ENCODE measurements at places on chromosomes 3 and 15.
A peak's percentile ranks its signal among the peaks of the same experiment; 100 is the strongest.

GRCh38 chr3:11565932-11566331 is 77.8 kb downstream of the VGLL4 start:
- DNase-seq, result no peak

DNA sequence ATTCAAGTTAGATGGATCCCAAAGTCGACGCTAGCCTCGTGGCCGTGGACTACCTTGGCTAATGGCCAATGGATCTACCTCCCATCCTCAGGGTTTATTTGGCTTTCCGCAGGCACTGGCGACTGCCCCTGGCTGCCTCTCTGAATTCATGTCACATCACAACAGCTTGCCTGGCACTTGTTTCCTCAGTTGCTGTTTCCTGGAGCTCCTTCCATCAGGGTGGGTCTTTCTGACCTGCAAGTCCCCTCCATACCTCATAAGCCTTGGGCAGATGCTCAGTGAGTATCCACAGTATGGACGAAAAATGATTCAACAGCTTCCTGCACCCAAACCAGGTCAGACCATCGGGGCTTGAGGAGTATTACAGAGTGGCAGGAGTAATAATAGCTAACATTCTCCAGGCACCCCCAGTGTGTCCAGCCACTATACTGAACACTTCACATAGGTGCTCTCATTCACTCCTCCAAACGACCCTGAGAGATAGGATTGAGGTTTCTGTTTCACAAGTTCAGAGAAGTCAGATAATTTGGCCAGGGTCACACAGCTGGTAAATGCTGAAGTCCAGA is 311.5 kb downstream of the TLE3 start:
- DNase-seq, result no peak

- no peak for DNase-seq
These were observed 2.5 kb downstream of the FOXL2NB start for GRCh38 chr3:138949445-138950005.

- peak; percentile 62 for DNase-seq
These were observed 45.1 kb upstream of the PLXND1 start for GRCh38 chr3:129651435-129652202.

- no peak for DNase-seq
These were observed 23.1 kb downstream of the SRPRB start for GRCh38 chr3:133828576-133829309.

DNA sequence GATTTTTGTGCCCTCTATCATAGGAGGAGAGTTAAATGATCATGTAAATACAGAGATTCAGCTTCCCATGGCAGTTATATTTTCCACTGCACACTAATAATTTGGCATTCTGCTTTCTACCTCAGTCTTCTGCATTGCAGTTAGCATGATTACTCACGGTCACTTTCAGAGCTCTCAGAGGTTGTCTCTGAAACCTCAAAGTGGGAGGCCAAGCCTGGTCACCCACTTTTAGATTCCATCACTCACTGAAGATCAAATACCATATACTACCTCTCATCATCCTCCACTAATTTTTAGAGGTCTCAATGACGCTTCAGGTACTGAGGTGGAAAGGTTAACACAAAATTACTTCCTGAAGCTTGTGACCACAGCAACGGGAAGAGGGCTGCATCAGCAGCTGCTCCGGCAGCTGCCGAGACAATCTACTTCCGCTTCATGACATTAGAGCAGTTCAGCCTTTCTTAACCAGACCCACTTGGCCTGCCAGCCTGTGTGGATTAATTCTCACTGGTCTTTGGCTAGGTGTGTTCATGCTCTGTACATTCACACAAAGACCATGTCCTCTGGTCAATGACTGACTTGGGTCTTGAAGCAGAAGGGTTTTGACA is 416.4 kb upstream of the PDZRN3 start:
- DNase-seq, result no peak

DNA sequence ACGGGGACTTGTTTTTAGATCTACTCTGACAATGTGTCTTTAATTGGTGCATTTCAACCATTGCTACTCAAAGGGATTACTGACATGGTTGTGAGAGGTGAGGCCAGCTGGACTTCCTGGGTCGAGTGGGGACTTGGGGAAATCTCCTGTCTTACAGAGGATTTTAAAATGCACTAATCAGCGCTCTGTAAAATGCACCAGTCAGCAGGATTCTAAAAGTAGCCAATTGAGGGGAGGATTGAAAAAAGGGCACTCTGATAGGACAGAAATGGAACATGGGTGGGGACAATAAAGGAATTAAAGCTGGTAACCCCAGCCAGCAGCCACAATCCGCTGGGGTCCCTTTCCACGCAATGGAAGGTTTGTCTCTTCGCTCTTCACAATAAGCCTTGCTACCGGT is 122.5 kb upstream of the SNRPN start:
- DNase-seq, result no peak

GRCh38 chr3:2870724-2871333 is 239.3 kb downstream of the IL5RA start:
- DNase-seq, result no peak

- DNase-seq, result peak; percentile 88
These were observed at the start of gene EFCAB12 for GRCh38 chr3:129428376-129429079. EFCAB12 (minus strand) TSS chr3:129428636; CDS start chr3:129428488, 148 bp downstream.

DNA sequence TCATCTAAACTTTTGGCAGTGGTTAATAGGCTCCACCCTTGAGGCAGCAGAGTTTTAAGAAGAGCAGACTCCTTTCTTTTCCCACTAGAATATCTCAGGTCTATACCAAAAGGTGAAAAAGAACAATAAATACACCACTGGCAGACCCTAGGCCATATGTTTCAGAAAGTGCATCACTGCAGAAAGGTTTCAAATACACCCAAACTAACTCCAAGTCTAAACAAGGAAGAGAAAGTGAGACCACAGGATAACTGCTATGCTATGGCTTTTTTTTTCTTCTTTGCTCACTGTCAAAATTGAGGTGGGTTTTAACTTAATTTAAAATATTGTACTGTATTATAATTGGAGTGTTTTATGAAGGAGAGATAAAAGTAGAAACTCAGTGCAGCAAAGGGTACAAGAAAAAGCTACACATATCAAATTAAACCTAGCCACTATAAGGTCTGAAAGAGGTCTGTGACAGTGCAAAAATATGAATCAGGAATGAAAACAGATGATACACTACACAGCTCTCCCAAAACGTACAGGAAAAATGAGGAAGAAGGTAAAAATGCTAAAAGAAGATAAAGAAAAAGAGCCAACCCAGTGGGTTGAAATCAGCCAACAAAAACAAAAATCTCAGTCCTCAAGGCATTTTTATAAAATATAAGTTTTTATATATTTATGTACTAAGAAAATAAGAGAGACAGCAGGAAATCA is 8.4 kb downstream of the SNX4 start:
- DNase-seq, result no peak

DNA sequence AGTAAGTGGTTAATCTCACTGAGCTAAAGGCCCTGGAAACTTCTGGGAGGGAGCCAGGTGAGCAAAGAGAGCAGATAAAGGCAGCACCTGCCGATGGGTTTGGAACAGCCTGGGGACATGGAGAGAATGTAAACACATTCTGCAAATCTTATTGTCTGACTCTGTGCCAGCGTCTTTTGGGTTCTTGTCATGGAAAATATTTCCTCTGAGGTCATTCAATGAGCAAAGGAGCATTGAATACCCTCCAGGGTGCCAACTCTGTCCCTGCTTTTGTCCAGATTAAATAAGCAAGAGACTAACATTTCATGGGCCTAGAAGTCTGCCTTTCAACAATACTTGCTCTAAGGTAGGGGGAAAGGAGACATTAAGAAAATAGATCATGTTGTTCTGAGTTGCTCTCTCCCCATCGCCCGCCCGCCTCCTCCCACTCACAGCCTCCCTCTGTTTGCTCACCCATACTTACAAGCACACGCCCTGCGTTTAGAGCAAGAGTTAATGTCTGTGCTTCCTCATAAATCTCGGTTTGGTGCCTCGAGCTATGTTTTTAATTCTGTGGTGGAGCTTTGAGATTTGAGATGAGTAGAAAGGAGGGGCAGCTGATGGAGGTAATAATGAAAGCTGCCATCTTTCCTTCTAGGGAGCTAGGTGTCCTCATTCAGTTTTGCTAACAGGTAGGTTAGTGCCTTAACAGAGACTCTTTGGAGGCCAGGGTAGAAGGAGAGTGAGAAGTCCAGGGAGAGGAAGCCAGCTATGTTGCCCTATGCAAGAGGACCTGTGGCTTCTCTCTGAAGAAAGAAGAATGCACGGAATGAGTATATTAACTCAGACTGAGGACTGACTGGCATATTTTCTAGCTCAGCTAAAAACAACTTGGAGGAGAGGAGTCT is 132.9 kb downstream of the TPRG1 start:
- DNase-seq, result peak; percentile 38

GRCh38 chr15:49135342-49135857 is 20.0 kb downstream of the COPS2 start:
- DNase-seq, result no peak

DNA sequence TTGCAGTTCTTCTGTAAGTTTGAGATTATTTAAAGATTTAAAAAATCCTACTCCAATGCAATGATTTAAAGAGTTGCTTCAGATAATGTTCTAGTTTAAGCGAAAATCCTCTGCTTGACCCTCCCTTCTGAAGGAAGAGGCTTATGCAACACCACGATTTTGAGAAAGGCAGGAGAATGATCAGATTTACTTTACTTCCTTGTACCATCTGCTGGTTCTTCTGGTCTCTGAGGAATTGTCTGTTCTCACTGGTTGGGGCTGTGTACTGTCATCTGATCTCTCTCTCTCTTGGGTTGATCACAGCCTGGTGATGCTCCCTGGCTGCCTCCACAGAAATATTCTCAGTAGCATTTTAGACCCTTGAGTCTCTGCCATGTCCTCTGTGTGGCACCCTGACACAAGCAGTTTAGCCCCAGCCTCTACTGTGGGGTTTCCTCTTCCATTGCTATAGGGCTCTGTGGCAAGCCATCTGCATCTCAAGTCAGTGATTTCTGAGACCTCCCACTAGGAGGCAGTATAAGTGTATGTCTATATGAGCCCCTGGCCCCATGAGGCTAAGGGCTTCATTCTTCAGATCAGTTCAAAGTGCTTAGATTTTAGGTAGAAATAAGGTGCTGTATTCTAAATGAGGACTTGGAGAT is 50.8 kb upstream of the PLAAT1 start:
- peak; percentile 16 for DNase-seq

DNA sequence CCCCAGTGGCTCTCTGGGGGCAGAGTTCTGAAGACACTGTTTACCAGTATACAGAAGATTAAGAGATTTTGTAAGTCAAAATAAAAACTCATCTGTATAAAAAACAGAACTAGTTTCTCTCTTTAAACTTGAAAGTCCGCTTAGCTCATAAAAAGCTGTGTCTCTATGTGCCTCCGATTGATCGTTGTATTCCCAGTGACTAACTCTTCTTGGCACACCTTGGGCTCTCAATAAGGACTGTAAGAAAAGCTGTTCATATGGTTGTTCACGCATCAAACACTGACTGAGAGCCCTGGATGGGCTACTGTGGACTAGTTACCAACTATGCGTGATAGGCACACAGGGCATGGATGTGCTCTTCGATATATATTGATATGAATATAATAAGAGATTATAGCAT is 107.9 kb downstream of the P3H2 start:
- DNase-seq, result no peak

GRCh38 chr3:150327678-150328653 is 80.1 kb upstream of the TSC22D2 start:
- DNase-seq, result no peak

- DNase-seq, result no peak
These were observed 583.8 kb upstream of the ZNF717 start for GRCh38 chr3:76369170-76369569.

DNA sequence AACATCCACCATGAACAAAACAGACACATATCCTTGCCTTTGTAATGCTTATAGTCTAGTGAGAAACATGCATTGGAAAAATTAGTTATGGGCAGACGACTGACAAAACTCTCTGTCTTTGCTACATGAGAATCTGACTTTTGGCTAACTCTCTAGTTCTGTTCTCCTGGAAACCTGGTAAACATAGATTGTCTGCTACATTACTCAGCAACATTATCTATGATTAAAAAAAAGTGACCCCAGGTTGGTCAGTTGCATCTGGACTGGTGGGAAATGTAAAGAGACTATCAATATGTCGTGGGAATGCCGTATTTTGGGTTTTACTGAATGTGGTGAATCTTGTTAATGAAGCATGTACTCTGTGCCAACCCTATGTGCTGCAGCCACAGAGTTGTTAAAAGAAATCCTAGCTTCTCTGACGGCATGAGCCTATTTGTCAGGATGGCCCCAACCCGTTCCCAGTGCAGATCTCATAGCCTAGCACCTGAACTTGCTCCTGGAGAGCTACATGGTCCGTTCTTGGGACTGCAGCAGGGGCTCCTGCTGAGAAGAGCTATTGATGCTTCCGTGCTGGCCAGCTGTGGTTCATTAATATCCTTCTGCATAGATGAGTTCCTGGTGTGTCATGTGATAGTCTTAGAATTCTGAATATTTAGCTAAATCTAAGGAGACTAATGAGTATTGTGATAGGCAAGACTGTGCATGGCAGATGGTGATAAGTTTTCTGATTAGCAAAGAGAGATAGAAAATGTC is 311.7 kb upstream of the ZNF717 start:
- DNase-seq, result no peak

DNA sequence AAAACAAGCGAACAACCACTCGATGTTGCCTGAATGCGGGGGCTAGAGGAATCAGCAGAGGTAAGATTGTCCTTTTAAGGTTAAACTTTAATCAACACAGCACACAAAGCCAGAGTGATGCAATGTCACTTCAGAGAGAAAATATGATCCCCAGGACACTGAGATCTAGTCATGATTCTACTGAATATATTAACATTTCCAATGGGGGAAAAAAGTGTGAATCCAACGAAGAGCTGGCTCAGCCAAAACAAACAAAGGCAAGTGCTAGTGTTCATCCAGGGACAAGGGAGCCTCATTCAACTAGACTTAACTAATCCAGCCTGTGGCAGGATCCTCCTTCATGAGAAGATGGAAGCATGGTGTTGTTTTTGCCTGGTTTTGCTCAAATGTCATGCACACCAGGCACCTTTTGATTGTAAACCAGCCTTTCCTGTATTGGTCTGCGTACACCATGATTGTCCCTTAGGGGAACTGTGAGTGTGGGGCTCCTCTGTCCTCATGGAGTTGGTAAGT is 35.8 kb downstream of the SCG5 start:
- DNase-seq, result no peak

DNA sequence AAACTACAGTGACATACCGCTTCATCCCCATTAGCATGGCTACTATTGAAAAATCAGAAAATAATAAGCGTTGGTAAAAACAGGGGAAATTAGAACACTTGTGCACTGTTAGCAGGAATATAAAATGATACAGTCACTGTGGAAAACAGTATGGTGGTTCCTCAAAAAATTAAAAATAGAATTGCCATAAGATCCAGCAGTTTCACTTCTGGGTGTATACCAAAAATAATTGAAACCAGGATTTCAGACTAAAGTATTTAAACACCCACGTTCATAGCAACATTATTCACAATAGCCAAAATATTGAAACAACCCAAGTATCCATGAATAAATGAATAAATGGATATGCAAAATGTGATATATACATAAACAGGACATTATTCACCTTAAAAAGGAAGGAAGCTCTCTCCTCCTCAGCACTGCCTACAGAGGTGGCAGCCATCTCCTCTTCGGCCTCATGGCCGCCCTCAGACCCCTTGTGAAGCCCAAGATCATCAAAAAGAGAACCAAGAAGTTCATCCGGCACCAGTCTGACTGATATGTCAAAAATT is 34.1 kb downstream of the NGLY1 start:
- DNase-seq, result no peak

GRCh38 chr3:194688200-194688740 is 2.6 kb downstream of the FAM43A start:
- peak; percentile 54 for DNase-seq

- DNase-seq, result peak; percentile 92
These were observed 2.6 kb upstream of the FLNB start for GRCh38 chr3:58005669-58006068.

Measured in H54 (cell line).